ENCODE measurements at places on chromosomes 13 and 19. TPM values are rescaled to one million over a fixed set of nuclear protein-coding genes. Genes with fewer than 3 reads are reported as not detected.

- DNase-seq: no peak
Observed at GRCh38 chr19:19436137-19436691, 30.7 kb downstream of the GATAD2A start.

GRCh38 chr13:39941911-39942551 is 286.6 kb downstream of the COG6 start:
- no peak for DNase-seq

DNA sequence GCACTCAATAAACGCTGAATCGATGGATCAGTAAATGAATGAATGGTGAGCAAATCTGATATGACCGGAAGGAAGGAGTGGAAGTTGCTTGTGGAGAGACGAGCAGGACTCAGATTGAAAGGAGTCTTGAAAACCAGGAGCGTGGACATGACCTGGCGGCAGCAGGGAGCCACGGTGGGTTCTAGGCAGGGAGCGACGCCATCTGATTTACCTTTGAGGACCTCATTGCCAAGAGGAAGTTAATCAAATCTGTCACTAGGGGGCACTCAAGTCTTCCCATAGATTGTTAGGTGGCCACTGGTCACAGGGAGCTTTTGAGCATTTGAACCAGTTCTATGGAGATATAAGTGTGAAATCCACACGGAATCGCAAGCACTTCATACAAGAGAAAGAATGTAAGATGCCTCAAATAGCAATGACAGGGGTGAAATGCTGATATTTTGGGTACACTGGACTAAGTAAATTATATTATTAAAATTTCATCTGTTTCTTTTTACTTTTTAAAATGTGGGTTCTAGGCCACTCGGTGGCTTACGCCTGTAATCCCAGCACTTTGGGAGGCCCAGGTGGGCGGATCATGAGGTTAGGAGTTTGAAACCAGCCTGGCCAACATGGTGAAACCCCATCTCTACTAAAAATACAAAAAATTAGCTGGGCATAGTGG is 9.2 kb upstream of the FBN3 start:
- no peak for DNase-seq

DNA sequence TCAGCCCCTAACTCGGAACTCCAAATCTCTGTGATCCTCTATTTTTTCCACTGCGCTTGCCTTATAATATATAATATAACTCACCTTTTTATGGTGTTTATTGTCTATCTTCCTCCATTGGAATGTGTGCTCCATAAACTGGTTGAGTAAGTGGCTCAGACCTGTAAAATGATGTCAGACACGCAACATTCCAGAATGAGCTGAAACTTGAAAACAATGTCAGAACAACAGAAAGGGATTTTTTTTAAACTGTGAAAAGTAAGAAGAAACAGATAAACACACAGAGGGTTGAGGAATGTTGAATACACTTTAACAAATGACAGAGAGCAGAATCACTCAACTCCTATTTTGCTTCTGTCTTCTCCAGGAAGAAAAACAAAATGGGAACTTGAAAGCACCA is 19.1 kb upstream of the FAM216B start:
- DNase-seq: no peak

DNA sequence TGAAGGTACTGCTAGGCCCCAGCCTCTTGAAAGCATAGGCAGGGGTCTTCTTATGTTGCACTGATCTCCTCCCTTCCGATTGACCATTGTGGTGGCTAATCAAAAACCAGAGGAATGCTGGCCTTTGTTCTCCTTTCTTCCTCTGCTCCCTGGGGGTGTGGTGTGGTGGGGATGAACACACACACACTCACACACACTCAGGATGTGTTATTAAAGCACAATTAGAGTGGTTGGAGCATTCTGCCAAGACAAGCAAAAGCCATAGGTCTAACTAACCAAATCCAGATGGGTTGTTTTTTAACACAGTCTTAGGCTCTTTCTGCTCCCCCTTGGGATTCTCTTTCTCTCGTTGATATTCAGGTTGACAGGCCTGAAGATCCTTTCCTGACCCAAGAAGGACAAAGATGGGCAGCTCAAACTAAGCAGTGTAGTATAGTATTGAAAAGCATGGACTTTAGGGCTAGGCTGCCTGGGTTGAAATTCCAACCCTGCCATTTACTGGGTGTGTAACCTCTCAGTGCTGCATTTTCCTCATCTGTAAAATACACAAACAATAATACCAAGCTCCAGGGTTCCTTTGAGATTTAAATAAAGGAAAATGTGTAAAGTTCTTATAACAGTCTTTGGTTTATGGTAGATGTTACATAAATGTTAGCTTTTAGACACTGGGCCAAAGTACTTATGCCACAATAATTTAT is 25.5 kb upstream of the DGKH start:
- DNase-seq: no peak

Gene PPP1R13L
- total RNA-seq: 64.0 TPM

All from mesothelial cell of epicardium (in vitro differentiated cells).